Activated T-helper 1 cell treated with anti-CD3 and anti-CD28 coated beads, Interleukin-12 subunit alpha, Interleukin-12 subunit beta, Interleukin-2, Interleukin-4 antibody, amounts not matched to agents 30 ng/mL and 10 ng/mL and 1 ng/mL, durations not matched to agents 14 hours and 24 hours and 36 hours (primary cell): ENCODE measurements at places on chromosomes 4 and X. TPM values are rescaled to one million over a fixed set of nuclear protein-coding genes. Genes with fewer than 3 reads are reported as not detected.

Gene SLC26A1
- 0.22 and 0.49 TPM in 2 replicates for total RNA-seq

Gene HGFAC
- not detected in 2 replicates for total RNA-seq

Gene GLRA2
- total RNA-seq, result not detected in 2 replicates

Gene CFAP47
- not detected in 2 replicates for total RNA-seq

Gene CLCN5
- 2.8 and 5.5 TPM in 2 replicates for total RNA-seq

Gene DMP1
- total RNA-seq, result not detected in 2 replicates

Gene GRSF1
- total RNA-seq, result 124 and 133 TPM in 2 replicates

Gene FSTL5
- total RNA-seq, result not detected in 2 replicates

Gene MAGEA1
- not detected in 2 replicates for total RNA-seq
